ENCODE measurements at places on chromosomes 7 and 10.

GRCh38 chr10:100817268-100817839, 72.0 kb downstream of the PAX2 start:
- no peak for DNase-seq

DNA sequence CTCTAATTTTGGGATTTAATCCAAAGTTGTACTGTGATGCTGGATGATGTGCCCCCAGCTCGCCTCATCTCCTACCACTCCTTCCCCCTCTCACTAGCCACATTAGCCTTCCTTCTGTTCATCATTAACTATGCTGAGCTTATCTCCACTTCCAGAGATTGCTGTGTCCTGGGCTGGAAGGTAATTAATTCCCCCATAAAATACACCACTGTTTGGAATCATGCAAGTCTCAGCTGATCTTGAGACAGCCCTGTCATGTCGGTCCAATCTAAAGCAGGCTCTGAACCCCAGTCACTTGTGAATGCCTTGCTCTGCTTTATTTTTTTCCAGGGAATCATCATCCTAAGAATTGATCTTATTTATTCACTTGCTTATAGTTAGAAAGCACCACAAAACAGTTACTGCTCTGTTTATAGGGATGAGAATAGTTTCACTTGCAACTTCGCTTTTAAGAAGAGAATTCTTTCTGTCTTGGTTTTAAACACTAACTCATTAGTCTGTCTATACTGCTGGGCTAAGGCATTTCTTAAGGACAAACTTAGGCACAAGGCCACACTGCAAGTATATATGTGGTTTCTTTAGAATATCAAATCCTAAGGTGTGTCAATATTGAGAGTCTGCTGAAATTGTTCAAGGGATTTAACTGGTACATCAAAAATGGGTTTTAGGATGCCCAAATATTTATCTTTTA, 341.1 kb upstream of the SEMA3A start:
- no peak for DNase-seq

- DNase-seq: no peak
Observed at GRCh38 chr7:112484671-112485167, 3.9 kb downstream of the LSMEM1 start.

GRCh38 chr7:139854803-139855497, 25.9 kb downstream of the TBXAS1 start:
- DNase-seq: no peak

DNA sequence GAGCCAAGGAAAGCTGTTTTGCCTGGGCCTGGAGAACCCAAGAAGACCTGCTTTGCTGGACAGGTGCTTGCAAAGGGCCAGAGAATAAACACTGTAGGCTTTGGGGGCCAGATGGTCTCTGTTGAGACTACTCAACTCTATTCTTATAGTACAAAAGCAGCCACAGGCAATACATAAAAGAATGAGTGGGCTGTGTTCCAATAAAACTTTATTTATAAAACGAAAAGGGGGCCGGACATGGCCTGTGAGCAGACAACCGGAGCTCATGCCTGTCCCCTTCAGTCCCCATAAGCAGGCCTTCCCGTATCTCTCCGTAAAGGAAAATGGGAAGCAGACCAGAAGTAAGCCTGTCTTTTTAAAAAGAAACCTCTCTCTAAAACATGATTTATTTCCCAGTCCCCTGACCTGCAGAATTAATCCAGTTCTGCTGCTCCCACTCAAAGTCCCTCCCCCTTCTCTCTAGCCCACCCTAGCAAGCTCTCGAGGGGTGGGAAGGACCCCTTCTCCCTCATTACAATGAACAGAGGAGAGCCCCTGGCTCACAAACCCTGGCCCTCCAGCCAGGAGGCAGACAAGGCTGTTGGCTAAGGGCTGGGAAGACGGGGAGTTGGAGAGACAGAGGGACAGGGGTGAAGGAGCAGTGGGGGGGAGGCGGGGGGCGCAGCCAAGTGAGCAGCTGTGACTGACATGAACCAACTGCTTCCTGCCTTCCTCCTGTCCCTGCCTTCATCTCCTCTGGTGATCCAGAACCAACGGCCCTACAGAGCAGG, 177.8 kb downstream of the NEURL1 start:
- no peak for DNase-seq

GRCh38 chr7:391411-391951, 101.5 kb downstream of the FOXL3 start:
- no peak for DNase-seq

DNA sequence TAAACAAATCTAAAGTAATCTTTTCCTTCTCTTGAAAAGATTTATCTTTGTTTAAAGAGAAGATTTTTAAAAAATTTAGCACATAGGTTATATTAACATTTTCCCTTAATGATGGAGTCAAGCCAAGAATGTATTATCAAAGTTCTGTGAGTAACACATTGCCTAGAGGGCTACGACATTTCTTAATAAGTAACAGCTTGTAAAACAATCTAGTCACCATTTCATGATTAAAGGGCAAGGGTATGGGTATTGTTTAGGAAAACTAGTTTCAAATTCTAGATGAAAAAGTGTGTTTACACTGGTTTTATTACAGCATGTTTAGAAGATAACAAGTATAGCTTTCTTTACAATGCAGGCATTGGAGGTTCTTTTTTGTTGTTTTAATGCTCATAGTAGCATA, 28.6 kb upstream of the LAMB4 start:
- no peak for DNase-seq

DNA sequence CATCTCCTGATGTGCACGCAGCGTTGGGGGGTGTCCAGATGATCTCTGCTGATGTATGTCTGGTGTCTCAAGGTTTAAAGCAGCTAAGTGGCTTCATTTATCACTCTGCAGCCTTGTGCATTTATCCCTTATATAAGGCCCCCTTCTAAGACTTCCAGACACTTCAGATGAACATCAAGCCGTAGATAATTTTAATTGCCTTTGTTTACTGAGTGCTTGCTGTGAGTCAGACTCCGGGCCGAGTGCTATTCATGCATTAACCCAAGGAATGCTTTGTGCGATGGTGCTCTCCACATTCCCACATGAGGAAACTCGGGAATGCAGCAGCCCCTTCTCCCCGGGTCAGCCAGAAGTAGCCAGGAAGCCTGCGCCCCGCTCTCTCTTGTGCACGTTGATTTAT, 328.6 kb upstream of the COBL start:
- DNase-seq: no peak

- DNase-seq: no peak
Observed at GRCh38 chr7:144378651-144379050, 23.4 kb downstream of the ARHGEF5 start.

- DNase-seq: no peak
Observed at GRCh38 chr7:80232979-80233724, 98.5 kb downstream of the GNAI1 start.

DNA sequence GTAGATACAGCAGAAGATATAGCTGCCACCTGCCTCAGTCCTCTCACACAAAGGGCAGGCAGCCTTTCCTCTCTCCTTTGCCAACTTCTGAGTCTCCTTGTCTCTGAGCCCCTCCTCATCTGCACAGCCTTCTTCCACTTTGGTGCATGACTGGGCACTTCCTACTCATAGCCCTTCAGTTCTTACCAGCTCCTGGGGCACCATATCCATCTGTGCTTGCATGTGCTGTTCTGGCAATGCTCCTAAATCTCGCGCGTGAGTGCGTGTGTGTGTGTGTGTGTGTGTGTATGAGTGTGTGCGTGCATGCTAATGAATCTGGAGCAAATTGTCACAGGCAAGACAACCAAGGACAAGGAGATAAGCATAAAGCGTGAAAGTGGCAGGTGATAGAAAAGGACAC, 1271.6 kb upstream of the SORCS1 start:
- no peak for DNase-seq

- DNase-seq: no peak
Observed at GRCh38 chr7:91373111-91373800, 109.0 kb downstream of the FZD1 start.

GRCh38 chr10:122713091-122713885, 13.6 kb upstream of the C10orf120 start:
- no peak for DNase-seq

- DNase-seq: no peak
Observed at GRCh38 chr7:19104811-19105210, 12.6 kb downstream of the TWIST1 start.

GRCh38 chr10:117483056-117483590, 59.4 kb upstream of the EMX2 start:
- DNase-seq: no peak

GRCh38 chr10:73734028-73734720, 10.0 kb upstream of the SEC24C start:
- no peak for DNase-seq

GRCh38 chr10:14489522-14490177, 158.9 kb upstream of the FRMD4A start:
- no peak for DNase-seq

DNA sequence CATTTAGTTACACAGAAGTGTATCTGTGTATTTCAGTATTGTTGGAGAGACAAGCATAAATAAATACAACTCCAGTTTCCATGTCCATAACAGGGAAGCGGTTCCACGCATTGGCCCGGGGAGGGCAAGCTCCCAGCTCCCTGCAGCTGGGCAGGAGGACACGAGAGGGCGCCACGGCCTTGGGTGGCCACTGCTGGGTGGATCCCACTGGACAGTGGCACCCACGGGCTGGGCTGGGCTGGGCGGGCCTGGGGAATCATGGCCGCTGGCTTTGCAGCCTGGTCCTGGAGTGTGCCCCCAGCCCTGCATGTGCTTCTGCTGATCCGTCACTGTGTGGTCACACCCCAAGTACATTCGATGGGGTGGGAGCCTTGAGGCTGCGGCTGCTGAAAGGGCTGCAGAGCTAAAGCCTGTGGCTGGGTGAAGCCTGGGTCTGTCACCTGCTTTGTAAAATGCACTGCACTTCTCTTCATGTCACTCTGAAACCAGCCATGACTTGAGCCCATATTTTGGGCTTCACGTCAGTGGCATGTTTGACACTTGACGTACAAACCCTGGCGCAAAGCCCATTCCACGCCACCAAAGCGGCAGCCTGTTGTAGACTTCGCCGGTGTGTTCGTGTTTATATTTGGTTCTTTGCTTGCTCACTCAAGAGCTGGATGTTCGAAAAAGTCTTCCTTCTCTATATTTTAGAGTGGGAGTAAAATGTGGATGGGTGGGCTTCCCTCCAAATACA, 27.5 kb downstream of the LRRC27 start:
- no peak for DNase-seq

- no peak for DNase-seq
Observed at GRCh38 chr10:42491001-42491592, 147.3 kb downstream of the ZNF33B start.

All from GM12864 (cell line).